ENCODE measurements at places on chromosomes 11 and 22.

DNA sequence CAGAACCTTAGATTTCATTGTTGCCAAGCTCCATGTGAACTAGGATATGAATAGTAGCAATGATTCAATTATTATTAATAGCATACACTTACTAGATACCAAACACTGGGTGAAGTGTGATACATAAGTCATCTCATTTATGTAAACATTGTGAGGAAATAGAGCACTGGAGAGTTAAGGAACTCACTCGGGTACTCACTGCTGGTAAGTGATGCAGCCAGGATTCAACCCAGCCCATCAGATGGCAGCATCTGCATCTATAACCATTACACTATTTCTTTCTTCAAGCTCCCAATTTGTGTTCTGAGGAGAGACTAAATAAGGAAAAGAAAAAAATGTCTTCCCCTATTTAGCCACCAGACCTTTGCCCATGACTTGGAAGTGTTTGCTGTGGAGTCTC, 10.2 kb upstream of the ALG8 start:
- DNase-seq: no peak

DNA sequence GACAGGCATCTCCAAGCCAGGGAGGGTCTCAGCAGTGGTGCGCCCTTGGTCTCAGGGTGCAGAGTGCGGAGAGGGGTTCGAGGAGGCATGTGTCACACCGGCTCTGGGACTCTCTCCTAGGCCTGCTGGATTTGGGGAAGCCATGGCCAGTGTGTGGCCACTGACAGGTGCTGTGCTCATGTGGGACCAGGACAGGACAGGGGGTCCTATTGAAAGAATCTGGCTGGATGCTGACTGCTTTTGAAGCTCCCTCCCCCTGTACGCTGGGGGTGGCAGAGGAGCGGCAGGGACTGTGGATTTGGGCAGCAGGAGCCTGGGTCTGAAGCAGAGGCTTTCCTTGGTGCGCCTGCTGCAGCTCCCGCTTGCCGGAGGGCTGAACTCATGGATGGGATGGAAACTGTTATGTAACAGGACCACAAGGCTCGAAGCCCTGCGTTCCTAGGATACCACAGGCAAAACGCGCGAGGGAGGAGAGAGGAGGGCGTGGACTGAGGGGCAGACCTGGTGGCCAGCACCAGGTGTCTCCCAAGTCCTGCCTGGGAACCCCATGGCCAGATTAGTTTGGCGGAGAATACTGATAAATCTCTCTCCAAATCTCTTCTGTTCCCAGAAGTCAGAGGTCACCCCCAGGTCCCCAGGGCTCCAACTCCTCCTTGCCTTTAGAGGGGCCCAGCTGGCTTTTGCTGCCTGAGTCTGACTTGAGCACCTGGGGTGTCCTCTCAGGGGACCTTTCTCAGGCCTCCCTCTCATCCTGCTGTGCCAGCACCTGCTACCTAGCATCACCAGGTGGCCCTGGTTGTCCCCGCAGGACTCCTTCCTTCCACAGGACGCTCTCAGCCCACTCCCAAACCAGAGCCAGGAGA, 13.8 kb upstream of the TEF start:
- DNase-seq: peak; percentile 33

DNA sequence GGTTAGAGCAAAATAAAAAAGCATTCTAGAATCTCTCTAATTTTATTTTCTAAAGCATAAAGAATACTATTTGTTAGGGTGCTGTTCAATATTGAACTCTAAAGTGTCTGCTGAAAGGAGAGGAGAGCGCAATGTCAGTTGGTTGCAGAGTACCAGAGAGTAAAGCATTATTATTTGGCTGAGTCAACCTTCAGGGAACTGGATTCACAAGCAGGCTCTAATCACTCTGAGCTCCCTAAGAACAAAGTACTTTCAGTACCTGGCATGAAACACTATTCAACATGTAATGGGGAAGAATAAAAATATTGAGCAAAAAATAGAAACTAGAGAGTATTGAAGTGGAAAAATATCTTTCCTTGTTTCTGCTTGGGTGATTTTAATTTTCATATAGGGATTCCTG, 961.0 kb upstream of the CCDC90B start:
- DNase-seq: no peak

- no peak for DNase-seq
Measured at GRCh38 chr22:46135611-46136485, 14.5 kb upstream of the PPARA start.

DNA sequence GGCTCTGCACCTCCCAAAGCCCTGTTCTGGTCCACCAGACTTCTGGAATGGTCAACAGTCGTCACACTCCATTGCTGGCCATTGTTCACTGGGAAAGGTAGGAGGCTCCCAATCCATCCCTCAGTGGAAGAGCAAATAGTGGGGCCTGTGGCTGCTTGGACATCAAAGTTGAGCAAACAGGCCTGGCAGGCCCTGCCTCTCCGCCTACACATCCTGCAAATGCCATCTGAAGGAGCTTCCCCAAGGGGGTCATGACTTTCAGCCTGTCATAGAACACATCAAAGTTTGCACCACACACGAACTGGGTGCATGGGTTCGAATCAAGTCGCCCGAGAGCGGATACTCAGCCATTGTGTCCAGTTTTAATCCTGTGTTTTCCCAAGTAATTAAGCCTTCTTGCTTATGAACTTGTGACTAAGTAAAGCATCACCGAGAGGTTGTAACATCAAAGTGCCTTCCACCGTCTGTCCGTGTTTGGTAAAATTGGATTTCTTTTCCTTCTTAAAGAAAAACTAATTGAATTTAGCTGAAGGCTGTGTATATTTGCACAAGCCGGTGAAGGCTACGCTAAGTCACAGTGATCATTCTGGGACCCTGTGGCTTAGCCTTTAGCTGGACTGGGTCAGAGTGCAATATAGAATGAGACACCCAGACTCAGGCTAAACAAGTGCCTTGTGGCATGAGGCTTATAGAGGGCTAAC, 36.1 kb downstream of the CLPB start:
- DNase-seq: no peak

DNA sequence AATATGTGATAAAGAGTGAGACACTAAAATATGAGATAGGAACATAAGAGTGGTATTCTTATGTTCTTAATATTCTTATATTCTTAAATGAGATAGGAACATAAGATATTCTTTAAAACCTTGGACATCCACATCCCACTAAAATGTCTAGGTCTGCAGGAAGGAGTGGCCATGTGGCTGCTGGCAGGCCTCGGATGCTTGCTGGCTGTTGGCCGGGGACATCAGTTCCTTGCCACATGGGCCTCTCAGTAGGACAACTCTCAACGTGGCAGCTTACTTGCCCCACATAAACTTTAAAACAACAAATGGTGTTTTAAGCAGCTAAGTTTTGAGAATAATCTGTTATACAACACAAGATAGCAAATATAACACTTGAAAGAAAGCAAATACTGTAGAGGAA, 240.1 kb downstream of the CASP12 start:
- no peak for DNase-seq

DNA sequence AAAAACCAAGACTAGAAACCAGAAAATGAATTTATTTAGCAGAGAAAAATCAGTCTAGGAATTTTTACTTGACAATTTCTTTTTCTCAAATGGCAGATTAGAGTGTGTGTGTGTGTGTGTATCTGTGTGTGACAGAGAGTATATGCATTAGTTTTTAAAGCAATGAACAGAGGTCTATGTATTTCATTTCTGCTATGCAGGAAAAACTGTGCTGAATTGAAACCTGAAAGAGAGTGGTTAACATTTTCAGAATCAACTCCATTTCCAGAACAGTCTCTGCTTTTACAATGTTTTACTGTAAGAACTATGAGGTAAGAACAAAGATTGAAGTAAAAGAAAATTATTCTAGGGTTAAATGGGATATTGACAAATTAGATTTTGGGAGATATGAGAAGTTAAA, 114.8 kb downstream of the GRM5 start:
- DNase-seq: no peak

DNA sequence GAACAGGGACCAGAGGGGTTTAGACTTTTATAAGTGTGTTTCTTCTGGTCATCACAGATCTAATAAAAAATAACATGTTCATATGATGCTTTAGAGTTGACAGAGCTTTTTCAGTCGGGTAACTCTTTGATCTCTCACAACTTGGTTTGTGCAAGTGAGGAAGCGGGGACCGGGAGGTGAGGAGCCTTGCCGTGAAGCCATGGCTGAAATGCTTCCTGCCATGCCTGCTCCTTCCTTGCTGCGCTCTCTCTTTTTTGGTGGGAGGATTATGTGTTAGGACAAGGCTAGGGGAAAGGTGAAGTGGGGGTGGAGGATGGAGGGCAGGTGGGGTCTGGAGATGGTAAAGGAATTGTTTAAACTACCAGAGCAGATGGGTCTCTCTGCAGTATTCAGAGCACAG, 23.8 kb downstream of the TEAD1 start:
- DNase-seq: no peak

DNA sequence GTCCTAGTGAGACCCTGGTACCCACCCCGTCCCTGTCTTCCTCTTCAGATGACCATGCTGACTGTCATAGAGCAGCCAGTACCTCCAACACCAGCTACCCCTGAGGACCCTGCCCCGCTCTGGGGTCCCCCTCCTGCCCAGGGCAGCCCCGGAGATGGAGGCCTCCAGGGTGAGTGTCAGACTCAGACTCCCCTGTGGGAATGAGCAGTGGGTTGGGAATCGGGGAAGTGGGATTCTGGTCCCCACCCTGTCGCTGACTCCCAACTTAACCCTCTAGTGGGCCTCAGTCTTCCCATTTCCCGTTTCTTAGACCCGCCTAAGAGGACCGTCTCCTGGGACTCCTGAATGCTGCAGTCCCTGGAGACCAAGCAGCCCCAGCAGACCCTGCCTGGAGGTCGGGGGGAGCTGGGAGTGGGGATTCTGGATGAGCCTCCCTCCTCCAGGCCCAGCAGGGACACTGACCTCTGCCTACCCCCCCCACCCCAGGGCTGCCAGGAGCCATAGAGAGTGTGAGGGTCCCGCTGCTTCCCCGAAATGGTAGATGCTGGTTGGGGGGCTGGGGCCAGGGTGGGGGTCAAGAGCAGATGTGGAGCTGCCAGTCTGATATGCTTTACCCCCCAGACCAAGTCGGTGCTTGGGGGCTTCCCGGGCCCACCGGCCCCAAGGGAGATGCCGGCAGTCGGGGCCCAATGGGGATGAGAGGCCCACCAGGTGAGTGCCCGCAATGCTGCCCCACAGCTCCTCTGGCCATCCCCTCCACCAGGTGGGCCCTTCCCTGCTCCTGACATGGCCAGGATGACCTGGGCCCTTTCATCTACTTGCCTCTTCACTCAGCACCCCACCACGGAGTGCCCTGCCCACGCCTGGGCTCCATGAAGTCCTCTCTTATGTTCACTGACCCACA, 25.5 kb downstream of the EMID1 start:
- no peak for DNase-seq

GRCh38 chr11:71235719-71236118, 16.7 kb downstream of the SHANK2 start:
- no peak for DNase-seq

Measured in mucosa of gallbladder (tissue), 1 donor.